ENCODE measurements at places on chromosomes 2 and 18.

GRCh38 chr2:109313343-109313742 lies 184.3 kb downstream of the SH3RF3 start:
- no peak for DNase-seq

- DNase-seq: no peak
Observed at GRCh38 chr2:10241641-10242430, 60.9 kb upstream of the HPCAL1 start.

DNA sequence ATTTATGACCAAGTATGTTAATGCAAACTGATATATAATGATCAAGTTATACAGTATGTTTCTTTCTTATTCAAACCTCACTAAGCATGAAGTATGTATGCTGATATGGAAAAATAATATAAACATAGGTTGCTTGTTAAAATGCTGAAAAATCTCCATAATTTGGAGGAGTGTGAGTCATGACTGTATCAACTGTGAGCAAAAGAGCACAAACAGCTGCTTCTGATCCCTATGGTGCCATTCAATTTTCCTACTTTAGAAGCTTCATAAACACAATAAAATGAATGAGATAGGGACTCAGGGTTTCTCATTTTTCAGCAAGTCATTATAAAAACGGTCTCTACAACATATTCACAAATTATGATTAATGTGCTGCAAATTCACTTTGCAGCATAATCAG lies 129.9 kb upstream of the TFPI start:
- no peak for DNase-seq

DNA sequence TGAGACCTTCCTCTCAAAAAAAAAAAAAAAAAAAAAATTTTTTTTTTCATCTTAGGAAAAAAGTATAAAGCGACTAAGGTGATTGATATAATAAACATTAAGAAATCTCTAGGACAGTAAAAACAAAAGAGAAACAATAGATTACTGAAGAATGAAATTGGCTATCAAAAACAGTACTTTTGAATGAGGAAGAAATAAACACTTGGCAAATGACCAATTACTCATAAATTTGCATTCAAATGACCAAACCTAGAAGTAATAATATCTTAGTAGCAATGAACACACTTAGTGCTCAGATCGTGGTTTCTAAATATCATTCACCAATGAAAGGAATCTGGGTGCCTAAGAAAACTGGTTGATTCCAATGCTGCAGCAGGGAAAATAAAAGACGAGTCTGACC lies 10.3 kb upstream of the SCRN3 start:
- DNase-seq: no peak

- DNase-seq: no peak
Observed at GRCh38 chr2:202577250-202578183, 57.3 kb upstream of the FAM117B start.

GRCh38 chr2:8382485-8382884 lies 299.4 kb upstream of the ID2 start:
- no peak for DNase-seq

GRCh38 chr18:47772374-47773248 lies 157.8 kb downstream of the SMAD2 start:
- no peak for DNase-seq

DNA sequence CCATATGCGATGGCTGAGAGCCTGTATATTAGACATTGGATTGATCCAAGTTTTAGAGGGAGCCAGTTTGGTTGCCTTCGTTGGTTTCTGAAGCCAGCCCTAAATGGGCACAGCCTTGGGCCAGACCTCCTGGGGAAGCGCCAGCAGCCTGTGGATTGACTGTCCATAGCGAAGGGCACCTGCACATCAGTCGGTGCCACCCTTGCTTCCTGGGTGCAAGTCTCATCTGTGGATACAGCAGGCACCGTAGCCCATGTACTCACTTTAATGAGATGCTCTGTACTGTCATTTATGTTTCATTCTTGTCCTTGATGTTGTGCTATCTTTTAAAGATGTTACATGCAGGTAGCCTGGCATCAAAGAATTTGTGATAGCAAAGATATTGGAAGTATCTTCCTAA lies 536.4 kb upstream of the NRP2 start:
- DNase-seq: no peak

DNA sequence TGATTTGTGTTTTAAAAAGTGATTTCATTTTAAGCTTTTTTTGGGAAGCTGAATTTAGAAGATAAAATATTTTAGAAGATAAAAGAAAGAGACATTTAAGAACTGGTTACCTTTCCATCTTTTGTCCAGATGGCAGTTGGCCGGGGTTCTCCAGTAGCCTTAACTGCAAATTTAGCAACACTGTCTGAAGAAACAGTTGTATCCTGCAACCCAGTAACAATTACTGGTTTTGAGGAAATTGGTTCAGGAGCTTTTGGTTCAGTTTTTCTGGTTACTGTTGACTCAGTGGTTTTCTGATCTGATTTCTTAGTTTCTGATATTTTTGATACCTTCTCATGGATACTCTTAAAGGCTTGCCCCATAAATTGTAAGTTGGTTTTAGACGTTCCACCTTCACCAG lies 49.9 kb downstream of the PLEKHA3 start:
- no peak for DNase-seq

DNA sequence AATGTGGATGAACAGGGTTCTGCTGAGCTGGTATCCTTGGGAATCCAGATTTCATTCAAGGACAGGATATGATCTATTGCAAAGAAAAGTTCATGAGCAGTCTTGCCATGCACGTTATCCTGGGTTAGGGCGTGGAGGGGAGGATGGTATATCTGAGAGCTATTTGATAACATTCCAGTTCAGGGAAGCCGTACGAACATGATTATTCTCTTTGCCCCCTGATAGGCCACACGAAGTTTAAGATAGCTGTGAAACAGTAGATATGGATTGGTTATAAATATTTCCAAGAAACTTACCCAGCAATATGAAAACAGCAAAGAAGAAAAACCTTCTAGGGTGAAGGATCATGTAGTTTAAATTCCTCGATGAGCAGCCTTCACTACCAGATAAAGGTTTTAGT lies 171.9 kb downstream of the LTBP1 start:
- no peak for DNase-seq

- DNase-seq: no peak
Observed at GRCh38 chr2:100393362-100393761, 24.1 kb downstream of the CHST10 start.

DNA sequence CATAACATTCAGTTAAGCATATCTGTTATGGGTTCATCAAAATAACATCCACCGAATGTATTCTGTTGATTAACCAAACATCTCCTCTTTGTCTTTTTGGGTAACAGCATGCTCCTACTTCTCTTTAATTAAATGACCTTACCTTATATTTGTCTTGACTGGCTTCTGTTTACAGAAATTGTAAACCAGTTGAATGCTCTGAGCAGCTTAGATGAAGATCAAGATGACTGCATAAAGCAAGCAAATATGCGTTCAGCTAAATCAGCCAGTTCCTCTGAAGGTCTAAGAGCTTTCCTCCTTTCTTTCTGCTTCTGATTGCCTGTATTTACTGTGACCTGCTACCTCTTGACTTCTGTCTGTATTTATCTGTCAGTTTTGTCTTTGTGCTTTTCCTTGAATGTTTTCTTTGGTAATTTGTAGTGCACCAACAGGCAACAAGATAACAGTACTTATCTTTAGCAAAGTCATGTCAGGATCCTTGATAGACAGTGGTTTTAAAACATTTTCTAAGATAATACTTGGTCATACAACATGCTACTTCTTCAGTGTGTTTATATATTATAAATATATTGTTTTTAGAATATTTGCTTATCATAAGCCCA lies 152.8 kb downstream of the EHBP1 start:
- DNase-seq: no peak

DNA sequence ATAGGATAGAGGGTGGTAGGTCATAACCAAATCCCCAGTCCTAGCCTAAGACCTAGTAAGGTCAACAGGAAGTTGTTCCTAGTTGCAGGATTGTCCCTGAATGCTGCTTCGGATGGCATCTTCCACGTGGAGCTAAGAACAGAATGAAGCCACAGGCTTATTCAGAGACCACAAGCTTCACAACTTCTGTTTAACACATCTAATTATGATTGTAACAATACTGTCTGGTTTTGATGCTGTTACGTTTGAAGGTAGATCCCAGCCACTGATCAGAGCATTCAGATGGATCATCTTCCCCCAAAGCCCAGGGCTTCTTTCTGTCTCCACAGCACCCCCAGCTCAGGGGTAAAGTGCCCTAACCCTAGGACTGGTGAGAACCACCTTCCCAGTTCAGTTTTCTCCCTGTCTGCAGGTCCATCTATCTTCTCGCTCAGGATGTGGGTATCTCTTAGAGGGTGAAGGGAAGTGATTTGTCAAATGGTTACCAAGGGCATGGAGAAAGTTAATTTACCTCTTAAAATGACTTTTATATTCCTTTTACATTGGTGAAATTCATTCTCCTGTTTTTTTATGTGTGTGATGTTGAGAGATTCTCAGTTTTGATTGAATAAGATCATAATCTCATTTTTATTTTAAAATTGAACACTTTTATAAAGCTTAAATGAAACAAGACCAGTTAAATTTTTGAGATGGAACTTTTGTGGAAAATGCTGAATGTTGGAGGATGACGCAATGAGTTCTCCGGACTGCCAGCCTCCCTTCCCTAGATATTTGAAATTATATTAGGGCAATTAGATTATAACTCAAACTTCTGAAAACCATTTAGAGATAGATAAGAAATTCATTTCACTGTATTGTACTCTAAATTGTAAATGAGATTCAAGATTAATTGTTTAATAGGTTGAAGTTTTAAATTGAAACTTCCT lies 66.5 kb downstream of the RHBDD1 start:
- no peak for DNase-seq

GRCh38 chr18:59633961-59634485 lies 63.2 kb downstream of the CCBE1 start:
- no peak for DNase-seq

- no peak for DNase-seq
Observed at GRCh38 chr18:58297198-58297597, 253.2 kb downstream of the NEDD4L start.

GRCh38 chr2:127410871-127411652 lies 7.2 kb upstream of the PROC start:
- DNase-seq: no peak

GRCh38 chr2:47359375-47359868 lies 43.5 kb upstream of the MSH2 start:
- no peak for DNase-seq

- DNase-seq: no peak
Observed at GRCh38 chr2:137797641-137798040, 166.6 kb upstream of the HNMT start.
